ENCODE measurements at places on chromosomes 7 and 10. TPM values are rescaled to one million over a fixed set of nuclear protein-coding genes. Genes with fewer than 3 reads are reported as not detected.

C10orf105 gene
- polyA plus RNA-seq: 0.18 TPM

GRCh38 chr7:139541600-139542307 lies 18.3 kb downstream of the CLEC2L start:
- DNase-seq: no peak

TMEM26 gene
- 9.0 TPM for polyA plus RNA-seq

MPP7 gene
- 8.8 TPM for polyA plus RNA-seq

RASSF4 gene
- 31.1 TPM for polyA plus RNA-seq

Measured in left kidney (tissue), 8 donors.